ENCODE measurements at places on chromosomes 6 and 20.

- no peak for DNase-seq
Observed at GRCh38 chr6:2225422-2226392, 19.7 kb downstream of the GMDS start.

- no peak for DNase-seq
Observed at GRCh38 chr20:19427480-19427879, 215.0 kb downstream of the SLC24A3 start.

DNA sequence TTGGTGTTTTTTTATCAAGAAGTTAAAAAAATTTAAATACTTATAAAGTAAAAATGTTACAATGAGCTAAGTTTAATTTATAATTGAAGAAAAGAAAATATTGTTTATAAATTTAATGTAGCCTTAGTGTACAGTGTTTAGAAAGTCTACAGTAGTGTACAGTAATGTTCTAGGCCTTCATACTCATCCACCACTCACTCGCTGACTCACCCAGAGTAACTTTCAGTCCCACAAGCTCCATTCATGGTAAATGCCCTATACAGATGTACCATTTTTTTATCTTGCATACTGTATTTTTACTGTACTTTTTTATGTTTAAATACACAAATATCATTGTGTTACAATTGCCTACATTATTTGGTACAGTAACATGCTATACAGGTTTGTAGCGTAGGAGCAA lies 26.0 kb downstream of the HTR1E start:
- DNase-seq, result no peak

GRCh38 chr6:62891065-62891647 lies 320.1 kb upstream of the FKBP1C start:
- no peak for DNase-seq

DNA sequence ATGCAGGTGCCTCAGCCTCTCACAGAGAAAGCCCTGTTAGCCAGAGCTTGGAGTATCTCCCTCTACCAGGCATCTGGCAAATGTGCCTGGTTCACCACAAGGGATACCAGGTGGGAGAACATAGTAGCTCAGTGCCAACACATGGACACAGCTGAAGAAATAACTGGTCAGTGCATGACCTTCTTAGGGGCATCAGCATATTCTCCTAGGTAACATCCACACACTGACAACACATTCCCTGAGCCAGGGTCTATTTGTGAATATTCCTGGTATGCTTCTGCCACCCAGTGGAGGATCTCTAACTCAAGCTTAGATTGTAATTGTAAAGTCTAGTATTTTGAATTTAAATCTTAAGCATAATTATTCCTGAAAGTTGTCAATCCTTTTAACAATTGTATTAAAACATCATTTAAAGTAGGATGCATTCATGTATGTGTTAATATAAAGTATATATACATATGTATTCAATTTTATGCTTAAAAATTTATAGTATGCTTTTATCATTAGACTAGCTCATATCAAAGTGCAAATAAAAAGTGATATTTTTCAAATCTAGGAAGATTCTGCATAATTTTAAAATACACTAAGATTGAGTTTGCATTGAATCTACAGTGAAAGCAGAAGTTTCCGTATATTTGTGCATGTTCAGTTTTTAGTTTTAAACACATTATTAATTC lies 45.3 kb upstream of the COL21A1 start:
- no peak for DNase-seq

GRCh38 chr6:167099707-167100106 lies 23.2 kb upstream of the CCR6 start:
- no peak for DNase-seq

DNA sequence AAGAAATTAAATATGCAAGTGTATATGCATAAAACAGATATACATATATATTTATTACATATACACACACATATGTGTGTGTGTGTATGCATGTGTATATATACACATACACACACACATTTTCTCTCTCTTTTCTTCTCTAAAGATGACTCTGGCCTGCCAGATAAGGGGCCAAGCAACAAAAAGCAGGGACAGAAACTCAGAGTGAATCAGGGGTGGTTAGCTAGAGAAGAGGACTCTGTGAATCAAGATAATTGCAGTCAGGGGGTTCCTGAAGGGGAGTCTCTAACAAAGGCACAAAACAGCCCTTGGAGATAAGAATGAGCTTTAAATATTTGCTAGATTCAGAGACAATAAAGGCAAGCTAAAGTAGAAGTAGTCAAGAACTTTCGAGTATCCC lies 650.5 kb downstream of the UTRN start:
- DNase-seq, result no peak
